ENCODE measurements at places on chromosomes 5 and 9. TPM values are rescaled to one million over a fixed set of nuclear protein-coding genes. Genes with fewer than 3 reads are reported as not detected.

Gene SHOC1
- total RNA-seq: under 0.01 TPM

Gene CDX1
- total RNA-seq: not detected

Gene PCDHAC2
- total RNA-seq: 0.09 TPM

Gene KIF4B
- total RNA-seq: 0.27 TPM

Gene KCNT1
- total RNA-seq: 0.09 TPM

Gene F2RL2
- 1.1 TPM for total RNA-seq

Gene PCDHGB4
- total RNA-seq: 14.9 TPM

Gene BTNL8
- total RNA-seq: not detected
